Central memory CD4-positive, alpha-beta T cell (primary cell): ENCODE measurements at places on chromosomes 11 and 22.
A peak's percentile ranks its signal among the peaks of the same experiment; 100 is the strongest.

- no peak for DNase-seq
Observed at GRCh38 chr11:106231591-106231990, 154.1 kb downstream of the AASDHPPT start.

GRCh38 chr22:38696606-38697424, 3.9 kb downstream of the JOSD1 start:
- peak; percentile 15 for DNase-seq

GRCh38 chr11:35944503-35945136, 758 bp downstream of the LDLRAD3 start:
- no peak for DNase-seq

DNA sequence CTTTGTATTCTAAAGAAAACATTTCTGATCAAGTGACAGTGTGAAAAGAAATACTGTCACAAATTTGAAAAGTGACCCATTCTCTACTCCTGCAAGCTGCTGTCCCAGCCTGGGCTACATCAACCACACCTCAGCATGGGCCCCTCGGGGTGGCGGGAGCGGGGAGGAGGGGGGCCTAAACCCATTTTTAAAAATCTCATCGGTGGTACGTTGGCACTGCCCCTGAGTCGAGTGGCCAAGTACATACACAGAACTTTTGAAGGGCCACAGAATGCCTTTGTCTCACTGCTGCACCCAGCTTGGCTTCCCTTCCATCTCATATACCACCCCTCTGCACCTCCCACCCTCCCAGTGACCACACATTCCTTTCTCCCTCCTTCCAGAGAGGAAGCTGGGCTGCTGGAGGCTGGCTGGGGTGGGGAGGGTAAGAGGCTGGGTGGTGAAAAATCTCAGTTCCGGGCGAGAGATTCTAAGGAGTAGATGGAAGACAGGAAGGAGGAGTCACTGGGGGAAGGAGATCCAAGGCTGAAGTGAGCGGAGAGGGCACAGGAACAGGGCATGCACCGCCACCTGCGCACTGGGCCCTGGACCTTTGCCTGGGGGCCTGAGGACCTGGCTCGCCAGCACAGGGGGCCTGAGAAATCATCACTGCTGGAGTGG, 21.1 kb downstream of the FXYD6 start:
- DNase-seq: no peak

DNA sequence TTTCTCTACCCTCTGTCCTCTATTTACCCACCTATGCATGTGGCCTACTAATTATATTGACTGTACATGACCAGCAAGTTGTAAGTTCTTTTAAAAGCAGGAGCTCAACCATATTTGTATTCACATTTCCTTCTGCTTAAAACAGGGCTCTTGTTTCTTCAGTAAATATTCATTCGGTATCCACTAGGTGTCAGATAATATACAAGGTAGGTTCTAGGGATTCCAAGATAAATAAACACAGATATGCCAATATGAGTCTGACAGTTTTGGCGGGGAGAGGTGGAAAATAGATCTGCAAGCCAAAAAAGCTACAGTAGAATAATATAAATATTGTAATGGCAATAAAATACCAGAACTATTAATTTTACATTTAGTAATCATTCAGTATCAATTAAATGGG, 15.3 kb upstream of the RAB30 start:
- DNase-seq: no peak
